ENCODE measurements at places on chromosomes 11 and 22.

- DNase-seq, result no peak
Observed at GRCh38 chr11:87597725-87598124, 560.0 kb downstream of the TMEM135 start.

GRCh38 chr22:24768537-24769374 lies 5.8 kb downstream of the PIWIL3 start:
- DNase-seq, result no peak

DNA sequence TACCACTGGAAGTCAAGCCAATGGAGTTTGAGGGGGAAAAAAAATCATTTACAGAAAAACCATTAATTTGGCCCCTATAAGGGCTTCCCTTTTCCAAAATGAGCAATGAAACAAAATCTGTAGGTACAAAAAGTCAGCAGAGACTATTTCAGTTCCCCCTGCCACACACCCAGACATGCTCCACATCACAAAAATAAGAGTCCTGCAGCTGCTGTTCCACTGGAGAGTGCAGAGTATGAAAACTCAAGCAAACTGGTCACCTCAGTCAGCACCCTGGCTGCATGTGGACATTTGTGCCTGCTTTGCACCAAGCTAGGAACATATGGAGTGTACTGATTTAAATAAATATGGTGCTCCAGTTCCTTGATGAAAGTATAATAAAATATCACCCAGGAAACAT lies 15.1 kb downstream of the POU2AF1 start:
- DNase-seq, result no peak

DNA sequence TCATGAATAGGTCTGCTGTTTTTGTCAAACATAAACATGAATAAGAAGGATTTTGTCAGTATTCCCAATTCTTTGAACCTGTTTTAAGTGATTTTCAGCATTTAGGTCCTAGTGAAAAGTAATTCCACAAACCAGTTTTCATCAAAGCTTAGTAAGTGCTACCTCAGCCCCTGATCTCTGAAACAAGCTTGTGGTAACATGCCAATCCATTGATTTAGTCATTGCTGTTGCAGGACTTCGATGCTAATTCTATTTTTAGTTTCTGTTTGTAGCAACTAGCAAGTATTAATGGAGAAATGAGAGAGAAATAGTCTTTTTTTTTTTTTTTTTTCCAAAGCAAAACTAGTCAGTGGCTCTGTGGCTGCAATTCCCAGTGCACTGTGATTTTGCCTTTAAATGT lies 91.4 kb downstream of the JRKL start:
- DNase-seq, result no peak

- no peak for DNase-seq
Observed at GRCh38 chr11:99934008-99934407, 753.1 kb upstream of the ARHGAP42 start.

- no peak for DNase-seq
Observed at GRCh38 chr11:100752371-100753171, 65.5 kb downstream of the ARHGAP42 start.

- no peak for DNase-seq
Observed at GRCh38 chr11:1121331-1121812, 36.4 kb upstream of the MUC5AC start.

DNA sequence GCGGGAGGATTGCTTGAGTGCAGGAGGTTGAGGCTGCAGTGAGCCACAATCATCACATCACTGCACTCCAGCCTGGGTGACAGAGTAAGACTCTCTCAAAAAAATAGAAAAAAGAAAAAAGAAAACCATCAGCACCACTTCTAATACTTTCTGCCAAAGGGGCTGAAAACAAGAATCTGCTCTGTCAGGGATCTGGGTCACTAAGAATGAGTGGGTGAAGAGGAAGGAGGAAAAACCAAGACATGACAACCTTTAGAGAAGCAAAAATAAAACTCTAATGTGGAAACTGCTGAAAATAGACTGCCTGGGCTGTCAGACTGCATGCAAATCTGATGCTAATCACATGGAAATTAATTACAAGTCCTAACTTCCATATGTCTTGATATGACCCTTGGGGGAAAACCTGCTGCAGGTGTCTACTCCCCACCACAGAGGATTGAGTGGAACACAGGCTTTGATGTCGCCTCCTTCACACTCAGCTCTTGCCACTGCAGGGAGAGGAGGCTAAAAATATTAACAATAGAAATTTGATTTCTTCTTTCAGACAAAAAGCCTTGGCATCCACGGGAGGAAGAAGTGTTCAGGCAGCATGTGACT lies 62.5 kb upstream of the CRTAM start:
- no peak for DNase-seq

DNA sequence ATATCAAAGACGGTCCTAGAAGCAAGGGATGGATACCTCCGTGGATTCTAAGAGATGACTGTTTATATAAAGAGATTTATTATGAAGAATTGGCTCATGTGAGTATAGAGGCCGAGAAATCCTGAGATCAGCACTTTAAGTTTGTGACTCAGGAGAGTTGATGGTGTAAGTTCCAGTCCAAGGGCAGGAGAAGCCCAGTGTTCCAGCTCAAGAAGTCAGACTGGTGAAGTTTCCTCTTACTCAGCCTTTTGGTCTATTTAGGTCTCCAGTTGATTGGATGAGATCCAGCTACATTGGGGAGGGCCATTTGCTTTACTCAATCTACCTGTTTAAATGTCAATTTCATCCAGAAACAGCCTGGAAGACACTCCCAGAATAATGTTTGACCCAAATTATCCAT lies 45.1 kb downstream of the TSPAN18 start:
- no peak for DNase-seq

- no peak for DNase-seq
Observed at GRCh38 chr11:133605482-133605881, 73.2 kb upstream of the OPCML start.

DNA sequence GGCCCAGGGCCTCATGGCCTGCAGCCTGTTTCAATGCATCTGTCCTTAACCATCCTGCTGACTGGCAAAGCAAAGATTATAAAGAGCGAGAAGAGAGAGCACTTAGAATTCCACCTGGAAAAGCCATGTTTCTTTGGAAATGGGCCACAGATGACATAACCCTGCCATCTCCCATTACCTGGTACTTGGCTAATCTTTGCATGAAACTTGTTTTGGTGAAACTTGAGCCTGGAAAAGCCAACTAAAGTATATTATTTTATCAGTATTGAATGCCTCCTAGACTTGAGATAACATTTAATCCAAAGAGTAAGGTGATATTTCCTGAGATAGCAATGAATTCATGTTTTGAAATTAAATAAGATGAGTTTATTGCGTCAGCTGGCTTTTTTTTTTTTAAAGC lies 72.6 kb downstream of the NAV2 start:
- no peak for DNase-seq

GRCh38 chr22:34866081-34866480 lies 199.9 kb upstream of the ISX start:
- no peak for DNase-seq

Data from stimulated activated CD4-positive, alpha-beta T cell treated with anti-CD3 and anti-CD28 coated beads, Interleukin-1b, Interleukin-23, amount 100 ng/mL, for 4 hours (primary cell).